MG63 (cell line): ENCODE measurements at places on chromosomes 4 and X. TPM values are rescaled to one million over a fixed set of nuclear protein-coding genes. Genes with fewer than 3 reads are reported as not detected.

DNA sequence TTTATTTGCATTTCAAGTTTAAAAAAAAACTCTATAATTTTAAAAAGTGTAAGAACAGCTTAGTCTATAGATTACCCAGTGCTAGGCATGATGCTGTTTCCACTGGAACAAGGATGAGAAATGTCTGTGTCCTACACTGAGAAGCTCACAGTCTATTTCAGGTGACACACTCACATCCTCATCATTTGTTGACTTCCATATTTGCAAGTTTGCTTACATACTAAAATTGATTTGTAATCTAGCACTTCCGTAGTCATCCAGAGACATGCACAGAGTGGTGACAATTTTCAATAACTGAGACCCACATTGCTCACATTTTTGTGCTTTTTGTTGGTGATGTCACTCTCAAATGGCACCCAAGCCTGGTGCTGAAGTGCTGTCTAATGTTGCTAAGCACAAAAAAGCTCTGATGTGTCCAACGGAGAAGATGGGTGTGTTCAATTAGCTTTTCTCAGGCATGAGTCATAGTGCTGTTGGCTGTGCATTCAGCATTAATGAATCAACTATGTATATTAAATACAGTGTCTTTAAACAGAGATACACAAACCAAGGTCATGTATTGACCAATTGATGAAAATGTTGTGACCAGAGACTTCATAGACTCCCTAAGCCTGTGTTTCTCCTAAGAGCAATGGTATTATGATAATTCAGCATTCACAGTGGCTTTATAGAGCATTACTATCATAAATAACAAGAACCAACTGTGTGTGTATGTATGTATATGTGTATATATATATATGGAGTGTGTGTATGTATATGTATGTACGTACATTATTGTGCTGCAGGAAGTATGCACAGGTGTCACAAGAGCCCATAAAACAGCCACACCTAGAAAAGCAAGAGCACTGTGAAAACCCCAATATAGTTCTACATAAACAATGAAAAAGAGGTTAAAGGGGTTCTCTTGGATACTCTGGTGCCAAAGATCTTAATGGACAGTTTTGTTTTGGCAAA is 31.2 kb upstream of the VCX3B start:
- no peak for DNase-seq

Gene NDST4
- total RNA-seq, result not detected in 2 replicates

DNA sequence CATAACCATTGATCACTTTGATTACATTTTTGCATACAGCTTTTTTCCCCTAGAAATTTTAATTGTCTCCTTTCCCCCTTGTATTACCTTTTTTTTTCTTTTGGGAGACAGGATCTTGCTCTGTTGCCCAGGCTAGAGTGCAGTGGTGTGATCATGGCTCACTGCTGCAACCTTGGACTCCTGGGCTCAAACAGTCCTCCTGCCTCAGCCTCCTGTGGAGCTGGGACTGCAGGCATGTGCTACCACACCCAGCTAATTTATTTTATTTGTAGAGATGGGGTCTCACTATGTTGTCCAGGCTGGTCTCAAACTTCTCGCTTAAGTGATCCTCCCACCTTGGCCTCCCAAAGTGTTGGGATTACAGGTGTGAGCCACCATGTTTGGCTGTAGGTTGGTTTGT is 47.0 kb downstream of the ZFX start:
- DNase-seq, result no peak

DNA sequence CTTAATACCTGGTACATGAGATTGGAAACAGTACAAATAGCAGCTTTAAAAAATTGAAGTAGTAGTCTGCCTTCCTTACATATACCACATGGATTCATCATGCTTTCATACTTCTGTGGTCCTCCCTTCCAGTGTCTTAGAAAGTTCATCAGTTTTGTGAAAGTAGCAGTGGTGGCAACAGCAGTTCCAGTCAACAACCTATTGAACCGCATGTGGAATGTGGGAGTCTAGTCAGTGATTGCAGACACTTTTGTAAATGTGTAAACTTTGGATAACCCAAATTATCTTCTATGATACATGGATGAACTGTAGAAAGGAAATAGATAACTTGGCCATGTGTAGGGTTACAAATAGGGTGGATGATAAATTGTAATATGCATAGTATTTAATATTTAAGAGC is 34.1 kb downstream of the FNIP2 start:
- no peak for DNase-seq

DNA sequence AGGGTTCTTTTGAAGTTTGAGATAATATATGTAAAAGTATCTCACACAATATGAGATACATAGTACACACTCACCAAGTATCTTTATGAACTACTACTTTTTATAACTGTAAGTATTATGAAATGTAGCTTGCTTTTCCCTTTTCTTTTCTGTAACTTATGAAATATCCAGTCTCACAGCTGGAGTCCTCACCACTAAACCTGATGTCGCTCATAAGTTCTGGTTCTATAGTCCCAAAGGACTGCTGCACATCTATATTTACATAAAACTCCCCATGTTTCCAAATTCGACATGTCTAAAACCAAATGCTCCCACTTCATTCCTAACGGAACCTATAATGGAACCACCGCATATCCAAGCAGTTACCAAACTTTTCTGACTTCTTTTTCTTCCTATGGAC is 186.5 kb upstream of the SLC7A11 start:
- DNase-seq, result no peak

- peak; percentile 82 for DNase-seq
Observed at GRCh38 chr4:109433205-109434006, at the start of gene SEC24B. Gene SEC24B (plus strand): TSS chr4:109433815. CDS start chr4:109433870, 55 bp downstream.

DNA sequence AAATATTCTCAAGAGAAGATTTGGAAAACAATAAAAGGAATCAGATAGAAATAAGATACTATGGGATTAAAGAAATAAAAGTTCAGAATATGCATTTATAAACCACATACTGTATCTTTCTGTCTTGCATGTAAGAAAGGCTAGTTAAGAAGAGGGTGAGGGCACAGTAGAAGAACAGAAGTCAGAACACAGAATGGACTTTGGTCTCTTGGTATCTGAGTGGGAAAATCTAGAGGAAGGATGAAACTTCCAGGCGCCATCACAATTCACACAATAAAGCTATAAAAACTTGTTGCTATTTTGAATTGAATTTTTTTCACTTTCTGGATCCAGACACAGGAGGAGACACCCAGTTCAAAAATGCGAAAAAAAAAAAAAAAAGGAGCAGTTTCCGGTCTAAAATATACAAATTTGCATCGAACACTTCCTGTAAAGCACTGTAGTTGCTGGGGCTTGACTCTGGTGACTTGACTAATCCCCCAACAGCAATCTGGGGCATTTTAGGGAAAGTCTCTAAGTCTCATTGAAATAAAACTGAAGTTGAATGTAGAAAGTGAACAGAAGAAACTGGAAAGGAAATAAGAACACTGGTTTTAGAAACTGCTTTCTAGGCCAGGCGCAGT is 8.1 kb upstream of the NAAA start:
- no peak for DNase-seq

Gene STOX2
- 0.89 and 1.8 TPM in 2 replicates for total RNA-seq

- DNase-seq, result no peak
Observed at GRCh38 chrX:1450361-1451161, 2.1 kb downstream of the ASMTL start.

DNA sequence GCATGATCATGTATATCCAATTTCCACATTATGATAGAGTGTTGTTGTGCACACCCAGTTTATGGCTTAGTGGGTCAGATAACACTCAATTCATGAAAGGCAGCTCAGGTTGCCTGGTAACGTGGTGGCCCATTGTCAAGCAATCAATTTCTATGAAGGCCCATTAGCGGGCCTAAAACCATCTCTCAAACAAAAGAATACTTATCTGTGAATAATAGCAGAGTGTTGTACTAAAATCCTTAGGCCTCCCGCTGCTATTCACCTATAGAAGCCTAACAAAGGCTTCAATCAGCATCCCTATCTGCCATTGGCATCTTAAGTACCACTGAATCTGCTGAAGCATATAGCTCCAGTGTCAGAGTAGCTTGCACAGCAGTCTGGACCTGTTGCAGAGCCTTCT is 849.6 kb upstream of the POU3F4 start:
- DNase-seq, result no peak

- DNase-seq, result no peak
Observed at GRCh38 chrX:129247642-129248041, 275.6 kb downstream of the SMARCA1 start.

Gene RAB39B
- 1.6 and 1.7 TPM in 2 replicates for total RNA-seq
